ENCODE measurements at places on chromosomes 7 and 10. TPM values are rescaled to one million over a fixed set of nuclear protein-coding genes. Genes with fewer than 3 reads are reported as not detected.

DNA sequence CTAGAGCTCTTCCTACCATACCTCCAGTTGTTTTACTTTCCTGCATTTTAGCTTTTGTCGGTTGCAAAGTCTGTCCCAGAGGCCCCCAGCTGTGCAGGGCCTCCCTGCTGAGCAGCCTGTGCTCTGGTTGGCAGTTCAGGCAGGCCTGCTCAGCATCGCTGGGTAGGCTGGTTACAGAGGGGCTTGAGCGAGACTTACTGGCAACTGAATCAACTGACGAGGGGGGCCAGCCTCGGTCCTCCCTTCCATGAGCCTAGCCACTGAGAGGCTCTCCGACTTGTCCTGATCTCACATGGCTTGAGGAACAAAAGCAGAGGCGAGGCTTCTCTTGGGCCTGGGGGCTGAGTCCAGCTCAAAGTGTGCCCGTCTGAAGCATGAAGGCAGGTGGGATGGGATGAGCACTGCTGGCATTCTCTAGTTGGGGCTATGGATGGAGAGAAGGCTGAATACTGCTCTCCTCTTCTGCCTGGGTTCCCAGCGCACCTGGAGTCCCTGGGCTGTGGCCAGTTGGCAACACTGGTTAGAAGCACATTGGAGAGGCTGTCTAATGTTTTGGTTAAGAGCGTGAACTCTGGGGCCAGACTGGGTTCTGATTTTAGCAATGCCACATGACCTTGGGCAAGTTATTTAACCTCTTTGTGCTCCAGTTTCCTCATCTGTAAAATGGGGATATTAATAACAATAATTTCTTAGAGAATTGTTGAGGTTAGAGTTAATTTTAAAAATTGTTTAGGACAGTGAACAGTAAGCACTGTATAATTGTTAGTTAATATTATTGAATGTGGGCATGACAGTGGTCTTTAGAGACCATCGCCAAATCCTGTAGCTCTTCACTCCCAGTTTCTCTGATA, 6.9 kb upstream of the SFRP5 start:
- no peaks in the 10 kb centered on the region for H3K36me3 ChIP-seq
- H3K4me3 ChIP-seq = no peak overlapping the region
- H3K27me3 ChIP-seq = no peaks in the 10 kb centered on the region
- DNase-seq = peak; percentile 66

The WAPL gene
- total RNA-seq = 38.9 TPM

GRCh38 chr7:133770863-133771492, 356.2 kb upstream of the LRGUK start:
- H3K36me3 ChIP-seq = no peaks in the 10 kb centered on the region
- H3K27me3 ChIP-seq = no peaks in the 10 kb centered on the region
- H3K4me1 ChIP-seq = peaks cover 13% of the 10 kb centered on the region
- H3K27ac ChIP-seq = peak overlapping the region; percentile 31
- no peak overlapping the region for H3K4me3 ChIP-seq

The BMI1 gene
- 24.7 TPM for total RNA-seq

DNA sequence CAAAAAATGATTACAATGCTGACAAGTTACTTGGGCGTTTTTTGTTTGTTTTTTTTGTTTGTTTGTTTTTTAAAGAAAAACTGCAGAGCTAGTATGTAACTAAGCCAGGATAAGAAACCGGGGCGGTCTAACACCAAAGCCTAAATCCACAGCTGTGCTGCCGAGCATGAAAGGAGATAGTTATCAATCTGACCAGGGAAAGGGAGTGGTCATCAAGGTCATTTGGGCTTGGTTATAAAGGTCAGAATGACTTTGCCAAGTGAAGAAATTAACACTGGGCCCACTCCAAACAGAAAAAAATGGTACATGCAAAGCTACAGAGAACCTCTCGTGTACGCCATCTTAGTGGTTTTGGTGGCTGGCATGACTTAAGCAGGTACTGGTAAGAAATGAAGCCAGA, 104.7 kb downstream of the SRPK2 start:
- no peaks in the 10 kb centered on the region for H3K4me1 ChIP-seq
- no peak for DNase-seq
- no peaks in the 10 kb centered on the region for H3K36me3 ChIP-seq
- H3K27ac ChIP-seq = no peak overlapping the region
- no peaks in the 10 kb centered on the region for H3K27me3 ChIP-seq

The MYL10 gene
- total RNA-seq = not detected

DNA sequence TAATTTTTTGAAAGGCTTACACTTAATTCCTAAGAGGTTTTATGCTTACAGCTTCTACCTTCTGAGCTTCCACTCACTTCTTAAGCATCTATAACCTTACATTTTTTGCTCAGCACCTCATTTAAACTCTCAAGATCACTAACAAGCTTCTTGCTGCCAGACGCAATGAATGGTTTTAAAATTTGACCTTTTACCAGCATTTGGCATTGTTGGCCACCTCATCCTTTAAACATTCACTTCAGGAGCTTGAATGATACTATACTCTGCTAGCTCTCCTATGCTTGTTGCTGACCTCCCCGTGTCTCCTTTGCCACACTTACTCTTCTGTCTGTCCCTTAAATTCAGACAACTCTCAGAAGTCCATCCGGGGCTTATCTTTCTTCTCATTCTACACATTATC, 37.7 kb upstream of the ODAD2 start:
- no peak overlapping the region for H3K4me3 ChIP-seq
- H3K4me1 ChIP-seq = no peaks in the 10 kb centered on the region
- H3K36me3 ChIP-seq = no peaks in the 10 kb centered on the region

- no peak overlapping the region for H3K4me3 ChIP-seq
- no peak overlapping the region for H3K27ac ChIP-seq
- no peaks in the 10 kb centered on the region for H3K27me3 ChIP-seq
- H3K36me3 ChIP-seq = no peaks in the 10 kb centered on the region
- no peak for DNase-seq
- H3K4me1 ChIP-seq = no peaks in the 10 kb centered on the region
Measured at GRCh38 chr10:127849921-127850320, 42.8 kb downstream of the CLRN3 start.

DNA sequence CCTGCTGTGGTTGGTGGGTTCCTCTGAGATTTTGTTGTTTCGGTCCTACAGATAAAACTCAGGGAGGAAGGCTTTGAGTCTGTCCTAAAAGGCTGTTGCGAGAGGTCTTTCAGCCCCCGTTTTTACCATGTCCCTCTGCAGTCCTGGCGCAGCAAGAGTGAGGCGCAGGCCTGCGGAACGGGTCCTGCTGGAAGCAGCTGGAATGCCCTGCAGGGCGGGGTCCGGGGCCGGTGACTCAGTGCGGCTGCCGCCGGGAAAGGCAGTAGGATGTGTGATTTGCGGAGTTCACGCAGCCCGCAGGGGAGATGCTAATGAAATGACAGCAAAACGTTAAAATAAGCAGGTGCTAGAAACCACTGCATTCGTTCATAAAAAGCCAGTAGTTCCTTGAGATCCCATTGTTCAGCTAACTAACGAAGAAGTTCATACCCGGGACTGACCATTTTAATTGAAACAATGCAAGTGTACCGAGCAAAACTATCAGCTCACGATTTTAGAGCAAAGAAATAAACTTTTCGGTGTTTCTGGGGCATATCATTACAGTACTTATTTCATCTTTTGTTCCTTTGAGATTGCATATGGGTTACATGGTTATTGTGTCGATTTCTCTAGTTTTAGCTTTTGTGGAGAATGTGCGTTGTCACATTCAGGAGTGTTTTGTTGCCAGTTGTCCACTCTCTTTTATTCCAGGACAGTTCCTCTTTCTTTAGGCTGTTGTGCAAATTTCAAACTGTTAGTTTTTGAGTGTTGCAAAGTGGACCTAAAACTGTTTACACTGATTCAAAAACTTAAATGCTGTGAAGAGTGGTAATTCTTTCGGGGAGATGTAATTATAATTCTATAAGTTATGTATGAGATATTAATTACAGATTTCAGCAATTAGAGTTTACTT, 783 bp downstream of the ANLN start:
- H3K27me3 ChIP-seq = no peaks in the 10 kb centered on the region
- peak overlapping the region; percentile 63 for H3K4me3 ChIP-seq
- H3K4me1 ChIP-seq = peaks cover 23% of the 10 kb centered on the region
- no peaks in the 10 kb centered on the region for H3K36me3 ChIP-seq

Measured in body of pancreas (tissue), 4 donors.